ENCODE measurements at places on chromosomes 5 and 9. TPM values are rescaled to one million over a fixed set of nuclear protein-coding genes. Genes with fewer than 3 reads are reported as not detected.

The CER1 gene
- not detected for total RNA-seq

The EIF4E1B gene
- total RNA-seq, result not detected

The PCDHB10 gene
- 0.06 TPM for total RNA-seq

The GABRA1 gene
- not detected for total RNA-seq

The C9 gene
- total RNA-seq, result not detected

The GRXCR2 gene
- total RNA-seq, result not detected

The PTPRD gene
- total RNA-seq, result 0.35 TPM

The CHSY3 gene
- 0.07 TPM for total RNA-seq

The DBH gene
- not detected for total RNA-seq

The LURAP1L gene
- 28.3 TPM for total RNA-seq

The PCDHB14 gene
- 0.06 TPM for total RNA-seq

The IFNA21 gene
- not detected for total RNA-seq

The ZBTB26 gene
- 1.5 TPM for total RNA-seq

The FIBCD1 gene
- 25.1 TPM for total RNA-seq

The DOCK2 gene
- 3.1 TPM for total RNA-seq

The CCDC187 gene
- not detected for total RNA-seq

The TCF7 gene
- 10.2 TPM for total RNA-seq

The ARAP3 gene
- 4.6 TPM for total RNA-seq

The DND1 gene
- 0.60 TPM for total RNA-seq

The MYOT gene
- total RNA-seq, result 0.13 TPM

The GARIN3 gene
- total RNA-seq, result not detected

The SPACA9 gene
- total RNA-seq, result 5.9 TPM

The PCSK1 gene
- total RNA-seq, result 0.29 TPM

The FUT7 gene
- total RNA-seq, result 0.07 TPM

The SOHLH1 gene
- total RNA-seq, result 0.05 TPM

The TAF1L gene
- not detected for total RNA-seq

The ADAMTS2 gene
- 0.03 TPM for total RNA-seq

The TMEFF1 gene
- 1.3 TPM for total RNA-seq

The TESK1 gene
- total RNA-seq, result 28.1 TPM

The SLC25A2 gene
- not detected for total RNA-seq

The SLC34A1 gene
- total RNA-seq, result not detected

The GPR107 gene
- 25.3 TPM for total RNA-seq

The NKD2 gene
- total RNA-seq, result 25.5 TPM

The IL13 gene
- total RNA-seq, result not detected

The S100Z gene
- total RNA-seq, result not detected

The CDH10 gene
- 0.05 TPM for total RNA-seq

The DIPK1B gene
- 6.1 TPM for total RNA-seq

The SMIM32 gene
- not detected for total RNA-seq

The IL9 gene
- not detected for total RNA-seq

The TEK gene
- 0.15 TPM for total RNA-seq
